Smooth muscle cell of the brain vasculature (primary cell): ENCODE measurements at places on chromosomes 11 and 22.
A peak's percentile ranks its signal among the peaks of the same experiment; 100 is the strongest.

DNA sequence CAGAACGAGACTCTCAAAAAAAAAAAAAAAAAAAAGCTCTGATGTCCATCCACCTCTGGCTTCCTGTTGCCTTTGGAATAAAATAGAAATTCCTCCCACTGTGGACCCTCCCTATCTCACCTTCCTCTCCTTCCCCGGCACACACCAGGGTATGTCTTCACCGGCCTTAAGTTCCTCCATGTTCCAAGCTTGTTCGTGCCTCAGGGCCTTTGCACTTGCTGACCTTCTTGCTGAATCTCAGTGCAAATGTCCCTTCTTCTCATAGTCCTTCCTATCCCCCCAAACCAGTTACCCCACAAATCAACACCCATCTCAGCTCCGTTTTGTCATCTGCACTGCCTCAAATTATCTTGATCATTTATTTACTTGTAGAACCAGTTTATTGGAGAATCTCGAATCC, 20.6 kb downstream of the IFT27 start:
- DNase-seq = no peak

DNA sequence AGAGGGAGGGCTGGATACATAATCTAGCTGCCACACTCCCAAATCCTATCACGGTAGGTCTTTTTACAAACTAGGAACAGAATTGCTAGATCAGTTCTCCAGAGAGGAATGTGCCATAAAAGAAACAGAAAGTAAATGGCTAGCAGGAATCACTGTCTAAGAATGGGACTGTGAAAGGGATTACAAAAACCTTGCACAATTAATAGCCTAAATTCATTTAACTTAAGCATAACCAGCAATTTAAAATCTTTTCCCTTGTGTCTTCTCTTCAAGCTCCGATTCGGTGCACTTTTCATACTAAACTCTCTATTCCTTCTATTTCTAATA, 35.2 kb downstream of the APOL5 start:
- DNase-seq = no peak

DNA sequence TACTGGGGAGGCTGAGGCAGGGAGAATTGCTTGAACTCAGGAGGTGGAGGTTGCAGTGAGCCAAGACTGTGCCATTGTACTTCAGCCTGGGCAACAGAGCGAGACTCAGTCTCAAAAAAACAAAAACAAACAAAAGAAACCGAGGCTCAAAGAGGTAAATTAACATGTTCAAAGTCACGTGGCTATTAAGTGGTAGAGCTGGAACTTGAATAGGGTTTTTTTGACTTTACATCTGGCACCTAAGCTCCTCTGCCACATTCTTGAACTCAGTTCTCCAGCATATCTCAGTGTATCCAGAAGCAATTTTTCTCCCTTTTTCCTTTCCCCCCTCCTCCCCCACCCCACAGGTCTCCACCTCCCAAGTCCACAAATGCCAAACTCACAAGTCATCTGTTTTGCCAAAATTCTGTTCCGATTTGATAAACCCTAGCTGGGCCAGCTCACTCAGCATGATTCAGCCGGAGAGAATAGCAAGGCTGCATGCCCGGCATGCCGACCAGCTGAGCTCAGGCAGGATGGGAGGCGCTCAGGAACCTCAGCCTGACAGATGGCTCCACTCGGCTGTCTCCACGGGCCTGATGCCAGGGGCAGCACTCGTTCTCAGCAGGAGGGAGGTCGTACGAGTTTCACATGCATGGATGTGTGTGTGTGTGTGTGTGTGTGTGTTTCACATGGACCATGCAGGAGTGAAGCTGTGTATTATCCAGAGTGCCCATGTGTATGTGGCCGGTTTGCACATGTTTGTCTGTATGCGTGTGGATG, 63.2 kb upstream of the RRAS2 start:
- DNase-seq = peak; percentile 88

DNA sequence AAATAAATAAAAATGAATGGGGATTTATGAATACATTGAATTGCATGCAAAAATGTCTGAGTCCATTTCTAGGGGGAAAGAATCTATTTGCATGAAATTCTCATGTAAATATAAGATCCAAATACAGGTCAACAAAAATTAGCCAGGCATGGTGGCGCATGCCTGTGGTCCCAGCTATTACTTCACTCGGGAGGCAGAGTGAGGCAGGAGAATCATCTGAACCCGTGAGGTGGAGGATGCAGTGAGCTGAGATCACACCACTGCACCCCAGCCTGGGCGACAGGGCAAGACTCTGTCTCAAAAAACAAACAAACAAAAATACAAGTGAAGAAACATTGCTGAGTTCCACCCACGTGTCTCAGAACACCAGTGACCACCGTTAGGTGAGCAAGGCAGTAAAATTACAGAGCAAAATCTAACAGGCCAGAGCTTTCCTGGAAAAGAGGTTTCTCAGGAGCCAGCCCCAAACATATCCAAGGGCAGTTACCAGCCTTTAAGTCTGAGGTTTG, 17.3 kb downstream of the PACSIN2 start:
- DNase-seq = no peak

DNA sequence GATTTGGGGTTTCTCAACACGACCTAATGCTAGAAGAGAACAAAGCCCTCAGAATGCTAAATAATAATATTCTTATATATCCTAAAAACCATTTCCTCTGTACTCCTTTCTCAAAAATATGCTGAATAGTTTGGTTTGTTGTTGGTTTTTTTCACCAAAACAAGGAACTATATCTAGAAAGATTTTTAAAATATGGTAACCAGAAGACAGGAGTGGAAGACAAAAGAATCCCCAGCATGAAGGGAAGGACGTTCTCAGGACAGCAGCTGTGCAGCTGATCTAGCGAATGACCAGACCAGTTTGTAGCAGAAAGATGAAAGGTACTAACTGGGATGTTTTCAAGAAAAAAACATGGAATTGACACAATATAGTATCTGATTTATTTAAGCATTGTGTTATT, 19.3 kb downstream of the FEZ1 start:
- DNase-seq = no peak

DNA sequence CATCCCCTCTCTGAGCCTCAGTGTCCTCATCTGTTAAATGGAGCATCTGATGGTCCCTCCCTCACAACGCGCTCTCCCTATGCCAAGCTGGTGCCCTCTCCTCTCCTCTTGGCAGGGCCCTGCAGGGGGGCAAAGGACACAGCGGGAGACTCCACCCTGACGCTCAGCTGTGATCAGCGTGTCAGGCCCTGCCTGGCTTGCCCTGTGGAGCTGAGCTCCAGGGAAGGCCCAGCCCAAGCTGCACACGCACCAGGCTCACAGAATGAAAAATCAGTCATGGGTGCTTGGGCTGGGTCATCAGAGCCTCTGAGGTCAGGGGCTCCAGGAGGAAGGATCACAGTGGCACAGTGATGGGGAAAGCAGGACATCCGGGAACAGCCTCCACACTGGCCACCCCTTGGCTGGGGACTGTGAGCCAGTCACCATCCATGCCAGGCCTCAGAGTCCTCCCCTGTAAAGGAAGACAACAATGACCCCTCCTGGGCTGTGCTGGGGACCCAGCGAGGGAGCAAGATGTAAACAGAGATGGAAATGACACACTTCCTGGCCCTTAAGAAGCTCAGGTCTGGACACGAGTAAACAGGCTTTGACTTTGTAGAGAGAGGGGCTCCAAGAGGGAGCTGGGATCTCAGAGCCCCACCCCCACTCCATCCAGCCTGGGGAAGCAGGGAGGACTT, 36.6 kb downstream of the RPL3 start:
- no peak for DNase-seq

DNA sequence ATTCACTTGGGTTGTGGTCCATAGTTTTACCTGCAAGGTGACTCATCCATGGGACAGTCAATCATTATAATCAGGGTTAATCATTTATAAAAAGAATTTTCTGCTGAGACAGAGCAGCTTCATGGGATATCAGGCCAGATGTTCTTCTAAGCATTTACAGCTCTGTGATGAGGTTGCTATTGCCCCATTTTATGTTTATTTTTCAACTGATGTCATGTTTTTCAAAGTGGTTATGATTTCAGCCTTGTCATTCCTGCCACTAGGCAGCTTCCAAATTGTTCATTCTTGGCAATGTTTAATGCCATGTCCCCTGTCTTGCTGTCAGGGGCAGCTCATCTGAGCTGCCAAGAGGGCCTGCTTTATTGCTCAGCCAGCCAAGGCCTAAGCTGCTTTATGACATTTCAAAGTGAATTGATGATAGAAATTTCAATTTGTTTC, 35.9 kb upstream of the ZBED5 start:
- no peak for DNase-seq

DNA sequence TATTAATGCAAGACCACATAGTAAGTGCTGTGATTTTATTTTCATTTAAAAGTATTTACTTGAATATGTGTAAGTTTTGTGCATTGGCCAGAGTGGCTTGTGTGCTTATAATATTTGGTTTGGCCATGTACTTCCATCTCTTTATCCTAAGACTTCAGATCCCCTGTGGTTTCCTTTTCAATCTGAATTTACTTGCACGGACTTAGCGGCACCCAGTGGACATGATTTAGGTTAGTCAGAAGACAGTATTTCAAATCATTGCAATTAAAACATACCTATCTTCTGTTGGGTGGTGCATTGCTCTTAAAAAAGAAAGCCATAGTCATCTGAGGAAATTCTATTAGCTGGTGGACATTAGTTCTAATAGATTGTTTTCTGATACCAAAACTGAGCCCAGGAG, 30.7 kb downstream of the PIWIL4 start:
- no peak for DNase-seq

- DNase-seq = no peak
These were observed 690.4 kb downstream of the BRD1 start for GRCh38 chr22:49137206-49137840.

GRCh38 chr11:106311531-106312230, 234.2 kb downstream of the AASDHPPT start:
- no peak for DNase-seq

GRCh38 chr11:12126344-12127019, 16.1 kb downstream of the MICAL2 start:
- no peak for DNase-seq

- no peak for DNase-seq
These were observed 2.7 kb upstream of the MYRF start for GRCh38 chr11:61749591-61750217.

GRCh38 chr11:9203691-9204311, 61.3 kb downstream of the DENND5A start:
- no peak for DNase-seq

- DNase-seq = no peak
These were observed 1.5 kb downstream of the HSPB2 start for GRCh38 chr11:111913997-111914396.

DNA sequence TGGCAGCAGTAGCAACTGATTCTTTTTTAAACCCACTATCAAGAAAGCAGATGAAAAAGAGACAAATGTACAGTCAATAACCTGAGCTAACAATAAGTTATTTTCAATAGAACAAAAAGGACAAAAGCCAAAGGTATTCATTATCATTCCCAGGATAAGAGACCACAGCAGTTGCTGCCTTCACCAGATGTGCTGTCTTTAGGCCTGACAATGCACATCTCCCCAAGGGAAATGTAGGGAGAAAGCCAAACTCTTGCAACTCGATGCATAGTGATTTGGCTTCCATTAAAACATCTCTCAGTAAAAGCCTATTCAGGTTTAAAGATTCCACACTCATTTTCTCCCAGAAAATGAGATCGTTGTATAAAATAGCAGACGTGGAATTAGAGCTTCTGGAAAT, 210.7 kb downstream of the METTL15 start:
- DNase-seq = no peak

GRCh38 chr11:68314203-68315170, 2.1 kb downstream of the LRP5 start:
- DNase-seq = no peak

DNA sequence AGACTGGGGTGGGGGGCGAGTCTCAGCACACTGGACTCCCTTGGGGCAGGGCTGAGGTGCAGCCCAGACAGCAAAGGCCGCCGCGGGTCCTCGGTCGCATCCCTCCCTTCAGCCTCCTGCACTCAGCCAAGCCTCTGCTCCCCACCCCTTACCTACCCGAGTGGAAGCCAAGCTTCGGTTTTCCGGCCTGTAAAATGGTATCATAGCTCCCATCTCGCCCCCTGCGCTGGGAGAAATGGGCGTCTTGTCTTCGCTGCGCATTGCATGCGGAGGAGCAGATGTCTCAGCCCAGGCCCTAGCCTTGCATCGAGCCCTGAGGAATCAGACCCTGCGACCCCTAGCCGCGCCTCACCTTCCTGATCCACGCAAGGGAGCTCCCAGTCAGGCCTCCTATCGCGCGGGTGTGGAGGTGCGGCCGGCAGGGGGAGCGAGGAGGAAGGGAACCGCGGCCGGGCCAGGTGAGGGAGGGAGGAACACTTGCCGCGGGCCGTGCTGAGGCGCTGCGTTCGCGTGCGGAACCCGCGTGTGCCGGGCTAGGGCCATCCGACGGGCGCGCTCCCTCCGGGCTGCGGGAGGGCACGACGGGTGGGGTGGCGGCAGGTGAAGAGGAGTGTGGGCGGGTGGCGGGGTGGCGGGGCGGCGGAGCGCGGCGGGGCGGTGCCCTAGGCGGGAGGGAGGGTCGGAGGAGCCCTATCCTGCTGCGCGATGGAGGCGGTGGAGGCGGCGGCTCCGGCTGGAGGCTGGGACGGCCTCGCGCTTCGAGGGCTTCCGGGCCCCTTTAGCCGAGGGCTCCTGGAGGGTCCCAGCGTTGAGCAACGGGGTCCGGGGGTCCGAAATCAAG, 4.1 kb upstream of the TBX1 start:
- DNase-seq = no peak

DNA sequence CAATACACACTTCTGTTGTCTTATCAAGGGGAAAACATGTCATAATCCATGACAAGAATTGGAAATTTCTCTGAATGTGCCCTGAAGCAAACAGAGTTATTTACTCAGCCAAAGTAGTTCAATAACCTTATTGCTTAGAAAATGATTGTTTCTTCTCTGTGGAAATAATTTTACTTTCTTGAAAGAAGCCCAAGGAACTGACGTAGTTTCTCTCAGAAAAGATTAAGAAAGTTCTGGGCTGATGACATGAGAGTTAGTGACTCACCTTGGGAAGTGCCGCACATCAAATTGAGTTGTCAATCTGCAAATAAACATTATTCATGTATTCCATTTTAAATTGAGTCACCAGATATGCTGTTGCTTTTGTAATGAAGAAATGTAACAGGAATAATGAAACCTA, 418.6 kb upstream of the LRRC4C start:
- no peak for DNase-seq
